NAMALWA (cell line): ENCODE measurements at places on chromosomes 12 and 14.

- no peak for DNase-seq
Observed at GRCh38 chr14:59354666-59355065, 110.5 kb downstream of the GPR135 start.

- DNase-seq: no peak
Observed at GRCh38 chr14:81839056-81839455, 305.4 kb upstream of the SEL1L start.

DNA sequence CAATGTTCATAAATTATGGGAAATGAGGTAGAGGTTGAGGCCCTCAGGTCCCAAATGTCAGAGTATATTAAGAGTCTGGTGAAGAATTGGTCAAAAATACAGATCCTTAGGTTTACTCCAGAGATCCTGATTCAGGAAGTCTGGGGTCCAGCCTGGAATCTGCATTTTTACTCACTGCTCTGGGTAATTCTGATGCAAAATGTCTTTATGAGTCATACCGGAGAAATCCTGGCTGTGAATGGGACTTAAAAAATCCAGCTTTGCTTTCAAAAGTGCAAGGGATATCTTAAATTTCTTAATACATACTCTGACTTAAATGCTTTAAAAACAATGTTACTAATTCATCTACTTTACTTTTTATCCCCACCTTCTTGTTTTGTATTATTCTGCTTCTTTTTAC lies 74.5 kb downstream of the FERMT2 start:
- no peak for DNase-seq

GRCh38 chr12:47272412-47273190 lies 192.8 kb upstream of the AMIGO2 start:
- no peak for DNase-seq

- DNase-seq: no peak
Observed at GRCh38 chr12:11568155-11568761, 81.2 kb upstream of the ETV6 start.

DNA sequence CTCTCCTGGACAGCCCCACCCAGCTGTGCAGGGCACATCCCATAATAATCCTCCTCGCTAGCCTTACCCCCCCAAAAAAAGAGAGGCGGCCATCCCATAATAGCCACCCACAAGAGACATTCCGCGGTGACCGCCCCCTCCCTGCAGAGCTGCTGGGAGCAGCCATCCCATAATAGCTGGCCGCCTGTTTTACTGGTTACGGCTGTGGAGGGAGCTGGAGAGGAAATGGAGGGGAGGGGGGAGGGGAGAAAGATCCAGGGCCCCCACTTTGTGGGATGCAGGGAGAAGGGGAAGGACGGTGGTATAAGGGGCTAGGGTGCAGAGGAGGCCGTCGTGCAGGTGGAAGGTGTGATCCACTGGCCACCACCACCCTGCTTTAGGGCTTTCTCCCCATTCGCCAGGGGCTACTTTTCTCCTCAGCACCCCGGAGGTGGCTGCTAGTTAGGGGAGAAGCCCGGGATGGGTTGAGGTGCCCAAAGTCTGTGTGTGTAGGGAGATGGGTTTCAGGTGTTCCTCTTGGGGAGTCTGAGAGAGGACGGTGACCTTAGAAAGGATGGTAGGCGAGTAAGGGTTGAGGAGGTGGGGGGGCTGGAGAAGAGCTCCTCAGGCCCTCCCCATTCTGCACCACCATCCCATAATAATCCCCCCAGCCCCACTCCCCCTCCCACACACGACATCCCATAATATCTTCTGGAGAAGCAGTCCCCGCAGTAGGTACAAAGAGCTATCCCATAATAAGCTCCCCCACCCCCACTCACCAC lies 6.0 kb upstream of the CHD4 start:
- DNase-seq: no peak

DNA sequence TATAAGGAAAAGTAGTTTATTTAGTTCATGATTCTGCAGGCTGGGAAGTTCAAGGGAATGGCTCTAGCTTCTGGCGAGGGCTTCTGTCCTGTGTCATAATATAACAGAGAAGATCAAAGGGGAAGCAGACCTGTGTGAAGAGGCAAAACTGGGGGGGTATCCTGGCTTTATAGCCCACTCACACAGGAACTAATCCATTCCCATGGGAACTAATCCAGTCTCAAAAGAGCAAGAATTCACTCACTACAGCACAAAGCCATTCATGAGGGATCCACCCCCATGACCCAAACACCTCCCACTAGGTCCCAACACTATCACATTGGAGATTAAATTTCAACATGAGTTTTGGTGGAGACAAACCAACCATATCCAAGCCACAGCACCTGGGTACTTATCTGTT lies 6.9 kb downstream of the ALDH6A1 start:
- DNase-seq: no peak

DNA sequence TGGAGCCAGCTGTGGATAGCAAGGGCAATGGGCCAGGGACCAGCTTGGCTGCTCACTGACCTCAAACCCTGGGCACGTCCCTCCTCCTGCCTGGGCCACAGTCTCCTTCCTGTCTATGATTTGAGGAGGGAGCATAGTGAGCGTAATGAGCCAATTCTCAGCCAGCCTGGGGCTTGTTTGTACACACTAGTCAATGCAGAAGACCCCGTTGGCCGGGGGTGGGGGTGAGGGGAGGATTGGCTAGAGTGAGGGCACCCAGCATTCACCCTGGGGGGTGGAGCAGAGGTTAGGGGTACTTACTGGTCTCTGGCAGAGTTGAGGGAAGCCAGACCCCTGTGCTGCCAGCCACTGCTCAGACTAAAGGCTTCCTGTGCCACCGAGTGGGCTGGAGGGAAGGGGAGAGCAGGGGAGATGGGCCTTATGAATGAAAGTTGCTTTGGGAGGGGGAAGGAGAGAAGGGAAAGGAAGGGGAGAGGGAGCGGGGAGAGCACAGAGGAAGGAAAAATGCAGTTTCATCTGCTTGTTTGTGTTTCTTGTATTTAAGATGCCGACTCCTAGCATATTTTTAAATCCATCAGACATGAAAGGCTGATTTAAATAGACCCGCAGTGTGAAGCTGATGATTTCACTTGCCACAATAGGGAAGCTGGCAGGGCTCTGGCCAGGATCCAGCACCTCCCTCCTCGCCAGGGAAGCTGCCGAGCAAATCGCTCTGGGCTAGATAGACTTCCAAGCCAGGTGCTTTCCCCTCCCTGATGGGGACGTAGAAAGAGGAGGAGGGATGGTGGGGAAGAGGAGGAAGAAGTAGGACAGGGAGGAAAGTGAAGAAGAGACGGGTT lies 114.0 kb downstream of the PRMT8 start:
- no peak for DNase-seq

GRCh38 chr12:5047094-5047493 lies 3.4 kb downstream of the KCNA5 start:
- DNase-seq: no peak

DNA sequence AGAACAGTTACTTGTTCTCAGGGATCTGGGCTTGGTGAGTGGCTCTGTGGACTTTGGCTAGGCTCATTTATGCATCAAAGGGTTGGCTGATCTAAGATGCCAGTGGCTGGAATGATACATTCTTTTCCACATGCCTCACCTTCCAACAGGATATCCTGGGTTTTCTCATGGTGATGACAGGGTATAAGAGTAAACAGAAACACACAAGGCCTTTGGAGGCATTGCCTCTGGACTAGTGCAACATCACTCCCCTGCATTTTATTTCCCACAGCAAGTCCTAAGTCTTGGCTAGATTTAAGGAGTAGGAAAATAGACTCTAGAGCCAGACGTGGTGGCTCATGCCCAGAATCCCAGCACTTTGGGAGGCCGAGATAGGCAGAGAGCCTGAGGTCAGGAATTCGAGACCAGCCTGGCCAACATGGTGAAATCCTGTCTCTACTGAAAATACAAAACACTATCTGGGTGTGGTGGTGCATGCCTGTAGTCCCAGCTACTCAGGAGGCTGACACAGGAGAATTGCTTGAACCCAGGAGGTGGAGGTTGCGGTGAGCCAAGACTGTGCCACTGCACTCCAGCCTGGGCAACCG lies 47.9 kb downstream of the RPH3A start:
- DNase-seq: no peak
